ENCODE measurements at places on chromosomes 16 and 17.

- DNase-seq = peak; percentile 69
Observed at GRCh38 chr17:73387746-73388577, 76.2 kb upstream of the CDC42EP4 start.

DNA sequence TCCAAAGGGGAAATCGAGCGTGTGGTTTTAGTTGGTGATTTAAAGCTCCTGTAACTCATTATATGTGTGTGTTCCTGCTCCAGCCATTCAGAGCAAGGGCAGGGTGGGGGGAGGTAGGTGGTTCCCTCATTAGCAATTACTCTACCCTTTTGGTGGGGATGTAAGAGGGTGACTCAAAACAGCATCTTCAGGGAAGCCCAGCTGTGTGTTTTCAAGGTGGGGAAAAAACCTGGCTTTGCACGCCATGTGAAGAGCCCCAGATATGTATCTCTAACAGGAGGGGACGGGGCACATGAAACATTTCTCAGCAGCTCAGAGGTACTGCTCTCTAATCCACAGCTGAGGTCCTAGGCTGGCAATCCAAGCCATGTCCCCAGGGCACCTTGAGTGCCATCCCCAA, 241.3 kb upstream of the ZFHX3 start:
- DNase-seq = peak; percentile 41

- peak; percentile 54 for DNase-seq
Observed at GRCh38 chr16:4693956-4694641, 737 bp downstream of the NUDT16L1 start.

- no peak for DNase-seq
Observed at GRCh38 chr17:38883592-38884526, 14.0 kb downstream of the LASP1 start.

- DNase-seq = no peak
Observed at GRCh38 chr17:45372325-45372869, 55.6 kb upstream of the MAP3K14 start.

DNA sequence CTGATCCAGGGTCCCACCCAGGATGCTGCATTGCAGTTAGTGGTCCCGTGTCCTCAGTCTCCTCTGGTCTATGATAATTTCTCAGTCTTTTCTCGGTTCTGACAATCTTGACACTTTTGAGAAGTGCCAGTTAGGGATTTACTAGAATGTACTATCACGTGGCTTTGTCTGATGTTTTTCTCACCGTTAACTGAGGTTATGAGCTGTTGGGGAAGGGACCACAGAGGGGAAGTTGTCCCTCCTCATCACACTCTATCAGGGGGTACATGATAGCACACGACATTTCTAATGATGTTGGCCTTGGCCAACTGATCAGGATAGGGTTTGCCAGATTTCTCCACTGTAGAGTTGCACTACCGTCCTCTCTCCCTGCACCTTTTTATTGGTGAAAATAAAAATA, 250.9 kb upstream of the SDK2 start:
- no peak for DNase-seq

- no peak for DNase-seq
Observed at GRCh38 chr17:1156864-1157263, 22.9 kb downstream of the ABR start.

DNA sequence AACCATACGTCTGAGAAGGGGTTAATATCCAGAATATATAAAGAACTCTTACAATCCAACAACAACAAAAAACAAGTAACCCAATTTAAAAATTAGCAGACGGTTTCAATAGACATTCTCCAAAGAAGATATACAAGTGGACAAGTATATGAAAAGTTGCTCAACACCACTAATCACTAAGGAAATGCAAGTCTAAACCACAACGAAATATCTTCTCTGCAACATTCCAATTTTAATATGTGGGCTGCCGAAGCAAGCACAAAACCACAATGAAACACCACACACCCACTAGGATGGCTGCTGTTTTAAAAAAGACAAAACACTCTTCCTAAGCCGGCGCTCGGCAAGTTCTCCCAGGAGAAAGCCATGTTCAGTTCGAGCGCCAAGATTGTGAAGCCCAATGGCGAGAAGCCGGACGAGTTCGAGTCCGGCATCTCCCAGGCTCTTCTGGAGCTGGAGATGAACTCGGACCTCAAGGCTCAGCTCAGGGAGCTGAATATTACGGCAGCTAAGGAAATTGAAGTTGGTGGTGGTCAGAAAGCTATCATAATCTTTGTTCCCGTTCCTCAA, 5.9 kb upstream of the SLC13A2 start:
- DNase-seq = peak; percentile 61

- DNase-seq = no peak
Observed at GRCh38 chr17:45414990-45415881, 17.4 kb downstream of the ARHGAP27 start.

GRCh38 chr17:75526555-75527270, 1.2 kb downstream of the LLGL2 start:
- DNase-seq = no peak
